ENCODE measurements at places on chromosomes 16 and 17.

DNA sequence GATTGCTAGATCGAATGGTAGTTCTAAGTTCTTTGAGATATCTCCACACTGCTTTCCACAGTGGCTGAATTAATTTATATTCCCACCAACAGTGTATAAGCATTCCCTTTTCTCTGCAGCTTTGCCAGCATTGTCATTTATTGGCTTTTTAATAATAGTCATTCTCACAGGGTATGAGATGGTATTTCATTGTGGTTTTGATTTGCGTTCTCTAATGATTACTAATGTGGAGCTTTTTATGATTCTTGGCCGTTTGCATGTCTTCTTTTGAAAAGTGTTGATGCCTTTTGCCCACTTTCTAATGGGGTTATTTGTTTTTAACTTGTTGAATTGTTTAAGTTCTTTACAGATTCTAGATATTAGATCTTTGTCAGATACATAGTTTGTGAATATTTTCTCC is 36.5 kb upstream of the BCAS3 start:
- no peak for DNase-seq

GRCh38 chr17:45940826-45941225 is 46.5 kb downstream of the MAPT start:
- no peak for DNase-seq

- DNase-seq = no peak
Measured at GRCh38 chr17:8357910-8358309, 18.3 kb downstream of the ODF4 start.

- no peak for DNase-seq
Measured at GRCh38 chr16:67150047-67150832, 558 bp downstream of the B3GNT9 start.

- DNase-seq = no peak
Measured at GRCh38 chr16:64724339-64724738, 397.5 kb downstream of the CDH11 start.

DNA sequence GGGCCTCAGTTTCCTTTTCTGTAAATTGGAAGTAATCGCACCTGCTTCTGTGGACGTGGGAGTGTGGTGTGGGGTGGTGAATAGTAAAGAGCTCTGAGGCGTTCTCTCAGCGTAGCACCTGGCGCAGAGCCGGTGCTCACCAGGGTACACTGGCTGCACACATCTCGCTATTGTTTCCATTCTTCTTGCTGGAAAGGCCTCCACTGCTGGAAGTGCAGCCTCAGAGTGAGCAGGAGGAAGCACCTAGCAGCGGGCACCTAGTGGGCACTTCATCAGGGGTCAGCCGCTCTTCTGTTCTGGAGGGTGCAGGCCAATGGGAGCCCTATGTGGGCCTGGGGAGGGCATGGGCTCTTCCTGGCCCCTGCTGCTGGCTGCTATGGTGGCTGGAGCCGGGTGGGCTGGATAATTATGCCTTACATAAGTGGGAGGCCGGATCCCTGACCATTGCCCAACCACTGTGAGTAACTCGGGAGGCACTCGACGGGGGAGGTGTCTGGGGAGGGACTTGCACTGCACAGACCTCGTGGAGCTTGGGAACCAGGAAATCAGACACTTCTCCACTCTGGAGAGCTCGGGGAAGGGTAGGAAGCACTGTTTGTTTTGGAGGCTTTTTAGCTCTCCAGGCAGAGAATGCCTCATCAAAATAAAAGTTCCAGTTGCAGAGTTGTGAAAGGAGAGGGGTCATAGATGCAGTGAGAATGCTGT is 1.7 kb downstream of the MAP2K3 start:
- no peak for DNase-seq

- no peak for DNase-seq
Measured at GRCh38 chr17:80095038-80095843, 6.1 kb upstream of the GAA start.

DNA sequence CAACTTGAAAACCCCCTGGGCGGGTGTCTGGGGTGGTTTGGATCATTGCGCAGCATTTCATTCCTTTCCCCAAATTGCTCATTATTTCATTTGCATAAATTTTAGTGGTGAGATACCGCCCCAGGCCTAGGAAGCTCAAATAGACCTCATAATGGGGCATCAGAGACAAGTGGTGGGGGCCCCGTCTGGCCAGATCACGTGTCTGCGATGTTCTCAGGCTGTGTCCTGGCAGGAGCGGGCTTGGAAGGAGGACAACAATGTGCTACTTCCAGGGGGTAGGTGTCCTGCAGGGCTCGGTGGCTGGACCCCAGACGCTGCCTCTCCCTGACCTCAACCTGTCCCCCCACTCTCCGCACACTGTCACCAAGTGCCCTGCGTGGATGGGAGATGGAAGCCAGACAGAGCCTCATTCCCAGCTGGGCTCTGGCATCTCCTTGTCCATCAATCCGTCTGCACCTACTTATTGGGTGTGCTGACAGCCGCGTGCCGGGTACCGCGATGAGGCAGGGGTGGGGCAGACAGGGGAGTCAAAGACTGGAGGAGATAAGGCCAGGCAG is 116.9 kb downstream of the NTN1 start:
- DNase-seq = no peak

DNA sequence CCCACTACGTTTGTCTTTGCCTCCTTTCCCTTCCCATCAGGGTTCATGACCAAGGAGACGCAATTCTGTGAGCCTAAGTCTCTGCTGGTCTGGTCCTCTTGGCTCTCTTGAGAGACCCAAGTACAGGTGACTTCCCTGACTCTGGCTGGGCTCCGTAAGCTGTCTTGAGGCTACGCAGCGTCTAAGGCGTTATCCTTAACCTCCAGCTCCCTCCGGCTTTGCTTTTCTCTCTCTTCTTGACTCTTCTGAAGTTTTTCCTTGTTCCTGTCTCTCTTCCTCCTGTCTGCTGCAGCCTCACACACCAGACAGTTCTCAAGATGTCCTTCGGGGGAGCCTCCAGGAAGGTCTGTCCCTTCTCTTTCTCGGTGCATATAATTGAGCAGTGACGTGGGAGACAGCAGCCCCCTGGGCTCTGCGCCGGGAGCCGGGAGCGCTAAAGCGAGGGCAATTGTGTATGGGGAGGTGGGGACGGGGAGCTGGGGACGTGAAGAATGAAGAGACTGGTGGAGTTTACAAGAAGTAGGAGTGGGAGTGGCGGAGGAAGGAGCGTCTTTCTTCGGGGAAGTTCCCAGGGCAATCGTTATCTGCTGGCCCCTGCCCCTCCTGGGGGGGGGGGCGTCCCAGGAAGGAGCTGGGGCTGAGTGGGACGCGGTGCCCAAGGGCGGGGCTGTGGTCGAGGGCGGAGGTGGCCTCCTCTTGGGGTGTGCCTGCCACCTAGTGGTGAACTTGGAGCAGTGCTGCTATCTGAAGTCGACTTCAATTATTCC is 6.9 kb upstream of the PIRT start:
- peak; percentile 49 for DNase-seq

DNA sequence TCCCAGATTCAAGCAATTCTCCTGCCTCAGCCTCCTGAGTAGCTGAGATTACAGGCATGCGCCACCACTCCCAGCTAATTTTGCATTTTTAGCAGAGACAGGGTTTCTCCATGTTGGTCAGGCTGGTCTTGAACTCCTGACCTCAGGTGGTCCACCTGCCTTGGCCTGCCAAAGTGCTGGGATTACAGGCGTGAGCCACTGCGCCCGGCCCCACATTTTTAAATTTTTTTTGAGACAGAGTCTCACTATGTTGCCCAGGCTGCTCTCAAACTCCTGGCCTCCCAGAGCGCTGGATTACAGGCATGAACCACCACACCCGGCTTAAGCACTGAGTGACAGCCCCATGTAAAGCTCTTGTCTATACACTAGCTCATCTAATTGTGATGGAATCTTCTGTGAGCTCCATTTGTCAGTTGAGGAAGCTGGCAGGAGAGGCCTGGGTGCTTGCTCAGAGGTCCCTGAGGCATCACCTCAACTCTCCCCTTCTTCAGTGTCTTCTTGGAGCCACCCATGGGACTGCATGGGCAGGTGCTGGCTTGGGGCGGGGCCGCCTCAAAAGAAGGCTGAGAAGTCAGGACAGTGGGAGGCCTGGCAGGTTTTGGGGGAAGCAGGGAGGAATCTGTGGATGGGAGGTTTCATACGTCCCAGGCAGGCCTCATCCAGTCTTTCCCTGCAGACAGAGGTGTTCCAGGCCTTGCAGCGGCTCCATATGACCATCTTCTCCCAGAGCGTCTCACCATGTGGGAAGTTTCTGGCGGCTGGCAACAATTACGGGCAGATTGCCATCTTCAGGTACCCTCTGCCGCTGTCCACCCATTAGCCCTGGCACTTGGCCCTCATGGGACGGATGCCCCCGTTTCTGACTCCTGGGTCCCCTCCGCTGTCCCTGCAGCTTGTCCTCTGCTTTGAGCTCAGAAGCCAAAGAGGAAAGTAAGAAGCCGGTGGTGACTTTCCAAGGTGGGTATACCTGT is 1.5 kb downstream of the THOC6 start:
- no peak for DNase-seq

- DNase-seq = no peak
Measured at GRCh38 chr17:78040440-78041385, 82.2 kb downstream of the TNRC6C start.

DNA sequence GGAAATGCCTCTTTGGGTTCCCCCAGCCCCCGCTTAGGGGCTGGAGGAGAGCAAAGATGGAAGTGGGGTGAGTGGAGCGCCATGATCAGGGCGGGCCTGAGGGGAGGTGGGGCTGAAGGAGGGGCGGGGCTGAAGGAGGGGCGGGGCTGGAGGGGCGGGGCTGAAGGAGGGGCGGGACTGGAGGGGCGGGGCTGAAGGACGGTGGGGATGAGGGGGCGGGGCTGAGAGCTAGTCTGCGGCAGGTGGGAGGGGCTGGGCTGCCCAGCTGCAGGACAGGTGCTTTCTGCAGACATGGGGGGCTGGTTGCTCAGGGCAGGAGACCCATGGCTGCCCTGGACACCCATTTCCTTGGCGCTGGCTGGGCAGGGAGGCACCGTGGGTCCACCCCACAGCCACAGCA is 39.1 kb upstream of the PABPN1L start:
- DNase-seq = no peak

GRCh38 chr17:67707442-67707841 is 10.3 kb upstream of the NOL11 start:
- no peak for DNase-seq

DNA sequence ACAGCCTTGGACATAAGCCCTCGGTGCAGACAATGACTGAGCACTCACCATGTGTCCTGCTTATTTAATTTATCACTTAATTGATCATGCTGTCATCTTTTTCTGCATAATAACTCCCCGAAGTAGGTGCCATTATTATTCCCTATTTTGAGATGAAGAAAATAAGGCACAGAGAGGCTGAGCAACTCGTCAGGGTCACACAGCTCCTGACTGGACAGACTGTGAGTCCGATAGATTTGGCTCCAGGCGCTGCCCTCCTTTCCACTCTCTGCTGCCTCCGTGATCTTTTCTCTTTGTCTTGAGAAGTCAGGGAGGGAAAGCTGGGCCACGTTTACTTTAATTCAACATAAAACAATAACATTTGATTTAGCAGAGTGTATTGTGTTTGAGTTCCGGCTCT is 19.0 kb upstream of the N4BP1 start:
- DNase-seq = no peak

- DNase-seq = no peak
Measured at GRCh38 chr17:79088997-79089328, 14.3 kb downstream of the ENGASE start.

DNA sequence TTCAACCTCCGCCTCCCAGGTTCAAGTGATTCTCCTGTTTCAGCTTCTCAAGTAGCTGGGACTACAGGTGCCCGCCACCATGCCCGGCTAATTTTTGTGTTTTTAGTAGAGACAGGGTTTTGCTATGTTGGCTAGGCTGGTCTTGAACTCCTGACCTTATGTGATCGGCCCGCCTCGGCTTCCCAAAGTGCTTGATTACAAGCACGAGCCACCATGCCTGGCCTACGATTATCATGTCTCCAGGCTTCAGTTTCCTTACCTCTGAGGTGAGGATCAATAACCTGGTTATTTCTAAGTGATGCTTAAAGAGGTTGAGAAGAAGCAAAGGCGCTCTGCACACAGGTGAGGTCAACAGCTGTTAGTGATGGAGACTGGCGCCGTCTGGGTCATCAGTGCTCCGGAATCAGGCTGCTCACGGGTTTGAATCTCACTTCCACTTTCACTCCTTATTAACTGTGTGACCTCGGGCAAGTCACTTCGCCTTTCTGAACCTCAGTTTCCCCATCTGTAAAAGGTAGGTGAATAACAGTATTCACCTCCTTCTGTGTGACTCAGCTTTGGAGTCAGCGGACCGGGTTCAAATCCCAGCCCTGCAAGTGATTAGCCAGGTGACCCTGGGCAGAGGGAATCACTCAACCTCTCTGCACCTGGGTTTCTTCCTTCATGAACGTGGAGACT is 745 bp upstream of the ABCC1 start:
- DNase-seq = no peak

DNA sequence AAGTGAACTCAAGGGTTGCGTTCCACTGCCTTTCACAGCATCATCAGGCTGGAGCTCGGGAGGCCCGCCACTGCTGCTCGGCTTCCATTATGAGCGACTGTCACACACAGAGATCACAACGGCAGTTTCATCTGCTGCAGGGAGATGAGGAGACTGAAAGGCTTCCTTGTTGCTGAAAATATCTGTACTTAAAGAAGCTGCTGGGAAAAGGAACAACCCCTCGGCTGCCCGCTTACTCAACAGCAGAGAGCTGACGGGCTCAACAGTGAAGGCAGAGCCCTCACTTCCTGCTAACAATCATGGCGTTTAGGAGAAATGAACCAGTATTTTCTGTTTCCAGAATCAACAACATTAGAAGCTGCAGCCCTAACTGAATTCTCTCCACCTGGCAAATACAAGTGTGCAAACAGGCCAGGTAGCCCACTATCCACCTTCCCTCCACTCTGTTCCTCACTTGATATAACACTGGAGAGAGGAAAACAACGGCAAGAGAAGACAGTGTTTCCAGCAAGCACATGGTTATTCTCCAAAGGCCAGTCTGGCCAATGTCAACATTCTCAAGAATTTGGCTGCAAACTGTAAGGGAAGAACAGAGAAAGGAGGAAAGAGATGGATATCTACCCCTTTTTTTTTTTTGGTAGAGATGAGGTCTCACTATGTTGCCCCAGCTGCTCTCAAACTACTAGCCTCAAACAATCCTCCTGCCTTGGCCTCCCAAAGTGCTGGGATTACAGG is 33.7 kb downstream of the MBTPS1 start:
- DNase-seq = no peak

GRCh38 chr17:81396278-81396721 is 1.0 kb downstream of the BAHCC1 start:
- DNase-seq = no peak

- no peak for DNase-seq
Measured at GRCh38 chr17:4786106-4786511, at the start of gene VMO1. VMO1 (minus strand) TSS chr17:4786364; CDS start chr17:4786352, 12 bp downstream.

- no peak for DNase-seq
Measured at GRCh38 chr16:359067-359763, 6.7 kb upstream of the AXIN1 start.

DNA sequence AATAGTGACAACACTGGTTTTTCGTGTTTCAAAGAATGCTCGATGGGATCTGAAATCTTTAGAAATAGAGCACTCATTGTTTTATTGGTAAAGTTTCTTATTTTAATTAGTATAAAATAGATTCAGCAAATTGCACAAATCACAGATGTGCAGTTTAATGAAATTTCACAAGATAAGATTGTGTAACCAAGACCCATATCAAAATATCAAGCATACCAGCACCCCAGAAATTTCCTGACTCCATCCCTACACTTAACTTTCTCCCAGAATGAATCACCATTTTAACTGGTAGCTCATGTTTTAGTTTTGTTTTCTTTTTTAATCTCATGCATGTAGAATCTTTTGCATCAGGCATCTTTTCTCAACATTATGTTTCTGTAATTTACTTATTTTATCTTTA is 185.9 kb downstream of the KCNJ2 start:
- no peak for DNase-seq

- DNase-seq = no peak
Measured at GRCh38 chr17:35588196-35588920, 1.2 kb downstream of the AP2B1 start.

Measured in activated naive CD8-positive, alpha-beta T cell treated with anti-CD3 and anti-CD28 coated beads, Interleukin-2, amount 50 U/mL, for 16 hours (primary cell).